ENCODE measurements at places on chromosomes 11 and 22. TPM values are rescaled to one million over a fixed set of nuclear protein-coding genes. Genes with fewer than 3 reads are reported as not detected.

DNA sequence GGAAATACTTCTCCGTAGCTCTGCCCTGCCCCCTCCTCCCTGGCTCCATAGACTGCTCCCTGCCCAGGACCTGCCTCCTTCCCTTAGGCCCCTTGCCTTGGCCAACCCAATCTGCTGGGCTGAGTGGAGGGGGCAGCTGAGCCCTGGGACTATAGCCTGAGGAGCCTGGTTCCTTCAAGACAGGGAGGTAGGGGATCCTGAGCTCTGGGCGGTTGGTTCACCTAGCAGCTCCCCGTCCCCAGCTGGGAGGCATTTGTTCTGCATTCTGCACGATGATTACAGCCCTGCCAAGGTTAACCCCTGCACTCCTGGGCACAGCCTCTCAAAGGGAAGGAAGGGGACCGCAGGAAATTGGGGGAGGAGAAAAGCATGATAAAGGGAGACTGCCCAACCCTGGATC, 3.6 kb upstream of the CDC42EP1 start:
- H3K36me3 ChIP-seq, result no peaks in the 10 kb centered on the region
- no peaks in the 10 kb centered on the region for H3K27me3 ChIP-seq
- DNase-seq, result no peak

NELL1 gene
- total RNA-seq, result not detected

GRCh38 chr11:76857781-76858410, 2.8 kb upstream of the ACER3 start:
- no peak overlapping the region for H3K4me3 ChIP-seq
- H3K27me3 ChIP-seq, result no peaks in the 10 kb centered on the region
- no peak for DNase-seq
- no peaks in the 10 kb centered on the region for H3K36me3 ChIP-seq

GRCh38 chr11:126733685-126734084, 266.9 kb downstream of the KIRREL3 start:
- 0 out of 3 replicates have a peak, but pooled peaks cover 2% of the 10 kb centered on the region for H3K27me3 ChIP-seq
- DNase-seq, result no peak
- no peak overlapping the region for H3K27ac ChIP-seq
- H3K4me1 ChIP-seq, result no peaks in the 10 kb centered on the region

DNA sequence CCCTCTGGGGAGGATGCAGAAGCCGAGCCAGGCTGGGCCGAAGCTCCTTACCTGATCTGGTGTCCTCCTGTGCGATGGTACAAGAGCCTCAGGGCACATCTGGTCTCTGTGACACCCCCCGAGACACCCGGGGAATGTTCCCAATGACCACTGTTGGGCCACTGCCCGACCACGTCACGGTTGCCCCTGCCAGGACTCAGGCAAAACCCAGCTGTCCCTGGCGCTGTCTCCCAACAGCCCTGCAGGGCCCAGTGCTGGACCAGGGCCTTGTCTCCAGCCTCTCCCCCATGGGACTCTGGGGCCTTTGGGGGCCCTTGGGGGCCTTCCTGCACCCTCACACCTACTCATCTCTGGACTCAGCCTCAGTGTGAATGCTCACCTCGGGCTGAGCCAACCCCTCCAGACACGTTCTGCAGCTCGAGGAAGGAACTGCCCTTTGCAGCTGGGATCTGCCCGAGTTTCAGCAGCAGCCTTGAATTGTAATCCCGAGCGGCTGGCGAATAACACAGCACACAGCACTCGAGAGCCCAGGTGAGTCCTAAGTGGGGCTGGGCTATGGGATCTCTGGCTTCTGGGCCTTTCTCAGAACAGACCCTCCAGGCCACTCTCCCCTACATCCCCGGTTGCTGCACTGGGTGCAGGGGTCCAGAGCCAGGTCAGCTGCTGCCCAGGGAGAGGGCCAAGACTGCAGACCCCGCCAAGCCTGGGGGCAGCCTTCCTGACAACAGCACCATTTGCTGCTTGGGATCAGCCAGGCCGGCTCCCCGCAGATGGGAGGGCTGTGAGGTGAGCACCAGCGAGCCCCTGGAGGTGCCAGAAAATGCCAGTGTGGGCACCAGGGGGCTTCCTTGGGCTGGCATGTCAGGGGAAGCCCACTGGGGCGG, 39.8 kb downstream of the RTN4R start:
- no peak overlapping the region for H3K27ac ChIP-seq
- H3K4me3 ChIP-seq, result no peak overlapping the region
- H3K36me3 ChIP-seq, result no peaks in the 10 kb centered on the region
- no peak for DNase-seq
- peaks cover 40% of the 10 kb centered on the region for H3K4me1 ChIP-seq
- peaks cover 96% of the 10 kb centered on the region for H3K27me3 ChIP-seq

TMX2 gene
- total RNA-seq, result 175 TPM

DNA sequence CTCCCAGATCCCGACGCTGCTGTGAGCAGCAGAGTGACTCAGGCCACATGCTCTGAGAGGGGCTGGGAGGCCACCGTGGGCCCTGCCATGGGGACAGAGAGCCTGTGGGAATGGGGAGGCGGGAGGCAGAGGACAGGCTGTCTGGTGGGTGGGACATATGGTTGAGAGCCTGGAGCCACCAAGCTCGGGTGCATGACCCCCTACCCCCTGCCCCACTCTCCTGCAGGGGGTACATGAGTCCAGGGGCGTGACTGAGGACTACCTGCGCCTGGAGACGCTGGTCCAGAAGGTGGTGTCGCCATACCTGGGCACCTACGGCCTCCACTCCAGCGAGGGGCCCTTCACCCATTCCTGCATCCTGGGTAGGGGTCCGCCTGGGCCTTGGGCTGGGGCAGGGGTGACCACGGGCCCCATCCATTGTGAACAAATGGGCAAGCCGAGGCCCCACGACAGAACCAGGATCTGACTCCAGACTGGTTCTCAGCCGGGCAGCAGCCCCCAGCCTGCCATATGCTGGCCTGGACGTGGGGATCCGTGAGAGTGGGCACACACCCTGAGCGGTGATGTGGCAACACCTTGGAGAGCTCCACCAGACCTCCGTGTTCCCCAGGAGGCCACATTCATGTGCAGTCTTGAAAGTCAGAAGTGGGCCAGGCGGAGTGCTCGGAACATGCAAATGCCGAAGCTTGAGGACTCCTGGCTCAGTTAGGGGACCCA, 17.4 kb upstream of the ARHGAP8 start:
- no peaks in the 10 kb centered on the region for H3K27me3 ChIP-seq
- H3K4me3 ChIP-seq, result no peak overlapping the region
- H3K4me1 ChIP-seq, result peaks cover 50% of the 10 kb centered on the region
- no peak overlapping the region for H3K27ac ChIP-seq
- H3K36me3 ChIP-seq, result no peaks in the 10 kb centered on the region

GRCh38 chr22:41448189-41448808, 1.7 kb upstream of the TOB2 start:
- peak; percentile 62 for DNase-seq
- H3K4me3 ChIP-seq, result peak overlapping the region; percentile 92
- H3K27me3 ChIP-seq, result no peaks in the 10 kb centered on the region

DNA sequence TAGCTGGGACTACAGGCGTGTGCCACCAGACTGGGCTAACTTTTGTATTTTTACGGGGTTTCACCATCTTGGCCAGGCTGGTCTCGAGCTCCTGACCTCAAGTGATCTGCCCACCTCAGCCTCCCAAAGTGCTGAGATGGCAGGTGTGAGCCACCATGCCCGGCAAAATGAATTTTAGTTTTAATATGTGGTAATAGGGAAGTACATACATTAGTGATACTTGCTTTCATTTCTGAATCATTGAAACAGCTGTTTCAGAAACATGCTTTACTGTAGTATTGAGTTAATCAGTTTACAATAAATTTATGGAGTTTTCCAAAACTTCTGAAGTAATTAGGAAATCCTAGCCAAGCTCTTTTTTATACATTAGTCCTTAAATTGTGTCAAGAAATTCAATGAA, 15.6 kb downstream of the PCF11 start:
- H3K27ac ChIP-seq, result no peak overlapping the region
- H3K36me3 ChIP-seq, result peaks cover 94% of the 10 kb centered on the region

GRCh38 chr11:119121811-119122124, 388 bp downstream of the HINFP start:
- H3K4me1 ChIP-seq, result peaks cover 13% of the 10 kb centered on the region
- peaks cover 33% of the 10 kb centered on the region for H3K36me3 ChIP-seq
- H3K27ac ChIP-seq, result peak overlapping the region; percentile 68
- no peak for DNase-seq

- H3K27ac ChIP-seq, result no peak overlapping the region
- no peak for DNase-seq
- no peak overlapping the region for H3K4me3 ChIP-seq
Measured at GRCh38 chr11:120923866-120924508, 99.9 kb upstream of the TBCEL start.

DNA sequence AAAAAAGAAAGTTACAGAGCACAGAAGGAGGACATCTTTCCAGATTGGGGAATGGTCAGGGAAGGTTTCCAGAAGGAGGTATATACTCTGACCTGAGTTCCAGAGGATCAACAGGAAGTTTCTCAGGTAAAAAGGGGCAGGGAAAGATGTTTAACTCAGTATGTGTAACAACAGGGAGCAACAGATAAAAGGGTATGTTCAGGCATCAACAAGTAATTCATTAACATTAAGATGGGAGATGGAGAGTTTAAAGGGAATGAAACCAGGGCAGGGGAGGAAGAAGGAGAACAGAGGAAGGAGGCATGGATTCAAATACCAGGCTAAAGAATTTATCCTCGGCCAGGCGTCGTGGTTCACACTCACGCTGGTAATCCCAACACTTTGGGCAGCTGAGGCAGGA, 2.5 kb upstream of the DENND5A start:
- no peak for DNase-seq
- peaks cover 5% of the 10 kb centered on the region for H3K4me1 ChIP-seq
- no peaks in the 10 kb centered on the region for H3K36me3 ChIP-seq
- no peak overlapping the region for H3K27ac ChIP-seq

- no peak overlapping the region for H3K27ac ChIP-seq
- H3K4me1 ChIP-seq, result no peaks in the 10 kb centered on the region
- H3K36me3 ChIP-seq, result no peaks in the 10 kb centered on the region
- H3K27me3 ChIP-seq, result peaks cover 7% of the 10 kb centered on the region
- H3K4me3 ChIP-seq, result no peak overlapping the region
Measured at GRCh38 chr11:113085446-113085845, 124.2 kb downstream of the NCAM1 start.

GRCh38 chr11:10899121-10899830, 41.4 kb upstream of the ZBED5 start:
- no peaks in the 10 kb centered on the region for H3K36me3 ChIP-seq
- H3K27me3 ChIP-seq, result no peaks in the 10 kb centered on the region
- peak; percentile 72 for DNase-seq
- peak overlapping the region; percentile 98 for H3K27ac ChIP-seq
- peaks cover 67% of the 10 kb centered on the region for H3K4me1 ChIP-seq
- peak overlapping the region; percentile 1 for H3K4me3 ChIP-seq

DNA sequence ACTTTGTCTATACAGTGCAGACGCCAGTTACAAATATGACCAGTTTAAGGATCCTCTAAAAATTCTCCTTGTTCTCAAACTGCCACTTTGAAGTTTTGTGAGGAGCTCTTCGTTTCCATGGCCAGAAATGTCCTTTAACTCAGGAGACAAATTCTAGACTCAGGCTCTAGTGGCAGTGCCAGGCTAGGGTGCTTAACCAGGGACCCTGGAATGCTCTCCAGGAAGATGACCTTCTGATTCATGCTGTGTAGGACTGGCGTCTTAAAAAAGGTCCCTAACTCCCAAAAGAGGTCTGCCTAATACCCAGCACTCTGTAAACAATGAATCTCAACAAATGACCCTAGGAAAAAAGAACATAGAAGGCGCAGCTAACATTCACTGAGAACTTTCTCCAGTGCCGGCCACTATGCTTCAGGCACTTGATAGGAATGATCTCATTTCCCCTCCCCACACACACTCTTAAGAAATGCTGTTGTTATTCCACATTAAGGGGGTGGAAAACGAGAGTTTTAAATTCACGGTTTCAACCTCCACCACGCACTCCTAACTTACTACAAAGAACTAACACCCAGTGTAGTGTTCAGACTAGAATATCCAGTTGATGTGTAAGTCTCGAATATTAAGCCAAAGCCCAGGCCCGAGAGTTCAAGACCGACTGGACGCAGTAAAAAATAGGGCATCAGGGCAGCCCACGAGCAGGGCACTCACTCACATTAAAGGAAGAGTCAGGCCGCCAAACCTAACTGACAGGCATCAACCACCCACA, 747 bp downstream of the NXF1 start:
- H3K27me3 ChIP-seq, result no peaks in the 10 kb centered on the region
- H3K4me3 ChIP-seq, result peak overlapping the region; percentile 94
- peaks cover 47% of the 10 kb centered on the region for H3K36me3 ChIP-seq
- H3K4me1 ChIP-seq, result peaks cover 19% of the 10 kb centered on the region
- peak; percentile 16 for DNase-seq
- H3K27ac ChIP-seq, result peak overlapping the region; percentile 74

MS4A3 gene
- 28.7 TPM for total RNA-seq

KCNC1 gene
- not detected for total RNA-seq

- H3K27ac ChIP-seq, result no peak overlapping the region
- no peaks in the 10 kb centered on the region for H3K4me1 ChIP-seq
- no peaks in the 10 kb centered on the region for H3K27me3 ChIP-seq
- H3K36me3 ChIP-seq, result peaks cover 60% of the 10 kb centered on the region
Measured at GRCh38 chr11:71988050-71988449, 10.7 kb upstream of the IL18BP start.

BIK gene
- 0.20 TPM for total RNA-seq

- no peak for DNase-seq
- no peaks in the 10 kb centered on the region for H3K4me1 ChIP-seq
- H3K36me3 ChIP-seq, result no peaks in the 10 kb centered on the region
- no peak overlapping the region for H3K4me3 ChIP-seq
- no peaks in the 10 kb centered on the region for H3K27me3 ChIP-seq
Measured at GRCh38 chr11:129282634-129283033, 90.5 kb upstream of the ARHGAP32 start.

SEPTIN3 gene
- total RNA-seq, result not detected

LIPT2 gene
- 2.9 TPM for total RNA-seq

DNA sequence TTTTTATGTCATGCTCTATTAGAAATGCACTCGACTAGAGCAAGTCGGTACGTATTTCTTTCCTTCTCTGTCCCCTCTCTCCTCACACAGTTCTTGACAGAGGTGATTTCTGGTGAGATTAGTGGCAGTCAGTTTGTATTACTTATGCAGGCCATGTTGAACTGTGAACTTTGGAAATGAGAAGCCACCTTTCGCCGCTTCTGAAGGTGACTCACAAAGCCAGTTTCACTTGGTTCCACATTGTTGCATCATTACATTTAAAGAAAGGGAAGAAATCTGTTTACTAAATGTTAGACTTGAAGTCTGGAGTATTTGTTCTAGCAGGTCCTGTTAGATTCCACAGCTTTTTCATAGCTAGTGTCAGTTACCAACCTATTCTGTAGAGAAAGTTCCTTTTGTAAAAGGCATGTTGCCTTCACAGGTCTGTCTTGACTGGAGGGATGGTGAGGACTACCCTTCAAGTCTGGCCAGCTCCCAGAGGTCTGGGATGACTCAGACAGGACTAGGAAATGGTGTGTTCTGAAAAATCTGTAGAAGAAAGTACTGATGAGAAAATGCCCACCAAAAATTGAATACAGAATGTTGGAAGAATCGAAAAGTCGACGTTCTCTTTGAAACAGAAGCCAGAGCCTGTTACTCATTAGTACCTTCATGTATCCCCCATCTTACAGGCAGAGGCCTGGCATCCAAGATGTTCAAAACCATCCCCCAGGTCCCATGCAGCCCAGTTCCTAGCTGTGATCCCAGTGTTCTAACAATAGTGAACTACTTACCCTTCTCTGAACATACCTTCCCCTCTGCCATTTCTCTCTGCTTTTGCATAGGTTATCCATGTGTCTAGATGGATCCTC, 181.4 kb downstream of the DBX1 start:
- no peak overlapping the region for H3K4me3 ChIP-seq
- H3K27ac ChIP-seq, result peak overlapping the region; percentile 89
- no peaks in the 10 kb centered on the region for H3K27me3 ChIP-seq
- H3K36me3 ChIP-seq, result no peaks in the 10 kb centered on the region
- peak; percentile 26 for DNase-seq
- peaks cover 91% of the 10 kb centered on the region for H3K4me1 ChIP-seq

RPS19BP1 gene
- total RNA-seq, result 109 TPM

PNPLA2 gene
- total RNA-seq, result 87.1 TPM

LMF2 gene
- 35.8 TPM for total RNA-seq

ACAT1 gene
- total RNA-seq, result 65.1 TPM
